ENCODE measurements at places on chromosomes 2 and 18.

DNA sequence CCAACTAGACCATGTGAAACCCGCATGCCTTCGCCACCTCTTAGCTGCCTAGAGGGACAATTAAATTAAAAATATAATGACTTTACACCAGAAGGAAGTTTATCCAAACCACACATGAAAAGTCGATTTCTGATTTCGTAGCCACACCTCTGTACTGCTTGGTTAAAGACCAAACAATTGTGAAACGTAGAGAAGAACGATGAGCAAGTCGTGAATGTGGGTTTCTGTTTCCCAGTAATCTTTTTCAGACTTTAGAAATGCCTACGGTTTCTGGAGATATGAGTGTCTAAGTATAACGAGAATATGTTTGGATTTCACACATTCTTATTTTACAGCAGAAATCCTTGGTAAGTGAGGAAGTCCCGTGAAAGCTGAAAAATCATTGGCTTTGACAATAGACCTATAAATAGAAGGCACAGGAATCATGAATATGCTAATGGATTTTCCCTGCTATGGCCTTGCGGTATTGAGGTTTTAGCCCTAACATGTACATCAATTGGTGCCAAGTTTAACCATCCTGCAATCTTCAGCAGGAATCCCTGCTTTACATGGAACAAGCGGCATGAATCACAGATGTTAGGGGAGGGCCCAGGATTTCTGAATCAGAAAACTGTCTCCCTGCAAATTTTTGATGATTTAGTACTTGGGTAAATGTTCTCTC lies 105.6 kb downstream of the TTC32 start:
- DNase-seq = no peak

DNA sequence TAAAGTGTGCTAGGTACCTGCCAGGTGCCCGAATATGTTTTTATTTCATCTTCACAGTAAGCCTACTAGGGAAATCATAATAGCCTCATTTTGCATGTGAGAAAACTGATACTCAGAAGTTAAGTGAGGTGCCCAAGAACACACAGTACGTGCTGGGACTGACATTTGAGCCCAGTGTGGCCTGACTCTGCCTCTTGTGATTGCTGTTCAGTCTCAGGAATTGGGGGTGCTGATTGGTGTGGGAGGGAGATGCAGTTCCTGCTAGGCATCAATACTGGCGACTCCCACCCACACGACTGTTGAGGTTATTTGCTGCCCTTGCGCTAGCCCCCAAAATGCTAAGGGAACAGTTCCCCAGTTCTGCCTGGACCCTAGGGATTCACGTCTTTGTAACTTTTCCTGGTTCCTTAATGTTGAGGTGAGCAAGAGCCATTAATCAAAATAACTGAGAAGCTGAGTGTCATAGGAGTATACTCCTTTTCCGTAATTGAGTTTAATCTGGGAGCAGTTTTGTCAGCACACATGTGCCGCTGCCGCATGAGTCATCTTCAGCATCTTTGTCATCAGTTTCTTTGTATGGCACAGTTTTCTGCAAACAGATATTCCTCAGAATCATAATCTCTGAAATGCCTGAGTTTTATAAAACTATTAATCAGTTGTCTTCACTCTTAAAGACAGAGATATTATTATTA lies 120.7 kb downstream of the NCK2 start:
- DNase-seq = no peak

- no peak for DNase-seq
These were observed 17.5 kb downstream of the REEP1 start for GRCh38 chr2:86319700-86320580.

DNA sequence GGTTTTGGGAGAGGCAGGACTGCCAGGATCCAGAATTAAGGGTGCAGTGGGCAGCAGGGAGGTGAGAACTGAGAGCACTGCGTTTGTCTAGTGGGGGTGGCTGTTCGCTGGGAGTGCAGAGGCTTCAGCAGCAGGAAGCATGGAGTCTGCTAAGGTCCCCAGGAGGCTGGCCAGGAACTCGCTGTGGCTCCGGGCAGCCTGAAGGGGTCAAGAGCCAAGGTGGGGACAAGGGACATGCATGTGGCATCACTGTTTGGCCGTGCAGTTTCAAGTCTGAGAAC lies 43.2 kb upstream of the SEMA4C start:
- no peak for DNase-seq

DNA sequence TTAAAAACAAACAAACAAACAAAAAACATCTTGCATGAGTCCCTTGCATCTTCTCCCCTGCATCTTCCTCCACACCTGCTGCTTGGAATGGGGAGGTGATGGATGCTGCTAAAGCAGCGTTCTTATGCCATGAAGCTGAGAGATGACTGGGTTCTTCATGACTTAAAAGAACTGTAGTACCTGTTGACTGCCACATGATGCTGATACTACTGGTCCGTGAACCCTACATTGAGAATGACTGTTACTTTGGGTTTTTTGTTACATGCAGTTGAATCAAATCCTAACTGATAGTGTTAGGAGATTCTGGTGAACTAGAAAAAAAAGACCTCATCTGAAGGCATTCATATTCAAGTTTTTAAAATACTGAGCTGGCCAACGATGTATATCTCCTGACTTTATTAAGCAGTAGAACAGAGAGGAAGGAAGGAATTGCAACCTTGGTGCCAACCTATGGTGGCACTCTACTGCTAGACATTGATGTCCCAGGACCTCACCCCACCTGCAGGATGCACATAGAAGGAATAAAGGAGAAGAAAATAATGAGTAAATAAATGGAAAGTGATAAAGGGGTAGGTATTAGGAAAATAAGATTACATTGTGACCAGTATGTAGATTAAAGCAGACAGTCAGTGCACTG lies 63.2 kb upstream of the SPAG16 start:
- DNase-seq = no peak

DNA sequence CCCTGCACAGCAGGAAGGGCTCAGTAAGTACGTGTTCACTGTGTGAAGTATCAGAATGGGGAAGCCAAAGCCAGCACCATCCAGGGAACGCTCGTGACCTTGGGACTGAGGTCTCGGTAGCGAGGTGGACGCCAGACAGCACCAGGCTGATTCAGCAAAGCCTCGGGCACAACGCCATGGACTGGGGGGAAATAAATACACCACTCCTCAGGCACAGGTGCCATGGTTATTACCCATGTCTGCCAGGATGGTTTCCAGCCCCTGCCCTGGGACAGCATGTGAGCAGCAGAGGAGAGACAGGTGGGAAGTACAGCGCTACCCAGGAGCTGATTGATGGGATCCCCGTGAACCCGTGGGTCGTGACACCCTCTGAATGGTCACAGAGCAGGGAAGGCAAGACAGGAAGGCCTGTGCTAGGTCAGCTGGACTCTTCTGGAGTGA lies 53.0 kb downstream of the REEP1 start:
- no peak for DNase-seq

- no peak for DNase-seq
These were observed at the start of gene CHST9 for GRCh38 chr18:27185025-27185763. Gene CHST9, minus strand, starts transcription at chr18:27185308. Its CDS starts 42,499 bp downstream, at chr18:27142809.

DNA sequence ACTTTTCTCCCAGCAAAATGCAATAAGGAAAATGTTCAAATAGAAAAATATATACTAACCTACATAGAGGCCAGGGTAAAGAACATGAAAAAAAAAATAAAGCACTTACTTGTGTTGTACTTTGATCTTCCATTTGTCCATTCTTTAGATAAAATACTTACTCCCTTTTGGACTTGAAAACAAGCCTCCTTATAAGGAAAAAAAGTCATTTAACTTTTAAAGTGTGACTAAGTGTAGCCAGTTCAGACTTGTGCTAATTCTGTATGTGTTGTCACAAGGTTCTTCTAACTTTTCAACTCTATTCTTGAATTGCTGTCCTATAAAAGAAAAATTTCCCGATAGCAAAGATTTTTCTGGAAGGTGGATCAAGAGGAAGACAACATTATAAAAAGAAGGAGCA lies 23.2 kb downstream of the SLC40A1 start:
- DNase-seq = no peak

DNA sequence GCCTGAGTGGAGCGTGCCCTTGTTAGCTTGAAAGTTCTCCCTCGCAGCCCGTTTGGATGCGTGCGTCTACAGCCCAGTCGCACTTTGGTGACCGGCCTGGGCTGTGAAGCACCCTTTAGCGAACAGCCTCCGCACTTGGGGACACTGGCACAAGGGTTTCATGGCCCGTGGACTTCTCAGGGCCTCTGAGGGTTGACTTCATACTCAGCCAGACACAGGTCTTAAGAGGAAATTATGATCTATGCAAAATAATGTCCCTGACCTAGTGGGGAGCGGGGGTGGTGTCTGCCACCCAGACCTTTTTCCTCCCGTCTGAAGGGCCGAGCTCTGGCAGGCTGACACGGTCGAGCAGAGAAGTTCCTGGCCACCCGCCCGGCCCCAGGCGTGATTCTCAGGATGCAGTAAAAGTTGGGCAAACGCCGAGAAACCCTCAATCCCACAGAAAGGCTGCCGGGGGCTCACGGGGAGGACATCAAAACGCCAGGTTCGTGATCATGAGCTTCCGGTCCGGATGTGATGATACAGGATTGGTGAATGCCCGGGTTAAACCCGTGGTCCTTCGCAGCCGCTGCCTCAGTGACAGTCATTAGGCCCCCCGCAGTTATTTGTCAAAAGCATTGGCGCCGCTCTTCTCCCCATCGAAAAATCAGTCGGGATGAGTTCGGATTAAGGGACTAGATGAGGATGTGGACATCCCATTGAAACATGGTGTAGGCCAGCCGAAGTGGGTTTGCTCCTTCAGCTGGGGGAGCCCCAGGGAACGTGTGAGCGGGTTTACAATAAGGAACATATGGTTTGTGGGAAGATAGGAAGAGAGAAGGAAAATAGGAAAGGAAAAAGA lies 3.6 kb upstream of the PAX3 start:
- DNase-seq = no peak

- no peak for DNase-seq
These were observed 150.1 kb downstream of the GLI2 start for GRCh38 chr2:120885749-120886148.

GRCh38 chr2:121382744-121383143 lies 97.7 kb upstream of the TFCP2L1 start:
- DNase-seq = no peak

GRCh38 chr2:50143822-50144575 lies 887.9 kb downstream of the NRXN1 start:
- DNase-seq = no peak

DNA sequence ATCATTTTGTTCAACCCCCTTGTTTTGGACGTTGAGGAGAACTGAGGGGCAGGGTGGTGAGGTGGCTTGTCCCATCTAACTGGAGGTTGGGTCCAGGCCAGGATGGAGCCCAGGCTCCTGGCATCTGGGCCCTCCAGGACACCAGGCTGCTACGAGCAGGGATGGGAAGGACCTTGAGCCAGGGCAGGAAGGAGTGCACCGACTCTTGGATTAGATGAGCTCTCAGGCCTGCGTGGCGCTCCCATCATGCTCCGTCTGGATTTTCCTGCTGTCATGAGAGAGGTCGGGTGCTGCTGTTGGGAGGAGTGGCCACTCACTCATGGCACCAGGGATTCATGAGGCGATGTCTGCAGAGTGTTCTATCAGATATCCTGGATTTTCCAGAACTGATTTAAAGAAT lies 18.3 kb upstream of the ALLC start:
- DNase-seq = no peak

GRCh38 chr2:9474361-9475057 lies at the start of gene IAH1:
Gene IAH1, plus strand, starts transcription at chr2:9474551. Its CDS starts 16 bp downstream, at chr2:9474567.
- DNase-seq = peak; percentile 67

DNA sequence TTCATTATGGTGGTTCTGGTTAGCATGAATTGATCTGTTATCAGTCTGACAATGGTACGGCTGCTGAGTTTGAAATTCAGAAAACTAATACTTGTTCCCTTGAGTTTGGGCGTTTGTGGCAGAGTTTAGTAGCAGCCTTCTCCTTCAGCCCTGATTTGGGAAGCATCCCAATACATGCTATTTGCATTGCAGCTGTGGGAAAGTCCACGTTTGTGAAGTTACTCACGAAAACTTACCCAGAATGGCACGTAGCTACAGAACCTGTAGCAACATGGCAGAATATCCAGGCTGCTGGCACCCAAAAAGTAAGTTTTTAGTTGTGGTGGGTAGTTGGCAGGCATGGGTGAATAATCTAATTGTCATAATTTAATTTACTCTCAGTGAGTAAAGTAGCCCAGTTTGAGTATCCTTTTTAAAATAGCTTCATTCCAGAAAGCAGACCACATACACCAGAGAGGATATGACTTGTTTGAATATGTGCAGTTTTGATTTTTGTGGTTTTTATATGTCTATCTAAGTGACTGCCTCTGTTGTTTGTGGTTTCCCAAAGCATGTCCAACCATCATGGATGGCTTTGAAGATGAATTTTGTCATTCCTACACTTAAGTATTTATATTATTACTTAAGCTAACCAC lies 12.2 kb downstream of the DGUOK start:
- no peak for DNase-seq

DNA sequence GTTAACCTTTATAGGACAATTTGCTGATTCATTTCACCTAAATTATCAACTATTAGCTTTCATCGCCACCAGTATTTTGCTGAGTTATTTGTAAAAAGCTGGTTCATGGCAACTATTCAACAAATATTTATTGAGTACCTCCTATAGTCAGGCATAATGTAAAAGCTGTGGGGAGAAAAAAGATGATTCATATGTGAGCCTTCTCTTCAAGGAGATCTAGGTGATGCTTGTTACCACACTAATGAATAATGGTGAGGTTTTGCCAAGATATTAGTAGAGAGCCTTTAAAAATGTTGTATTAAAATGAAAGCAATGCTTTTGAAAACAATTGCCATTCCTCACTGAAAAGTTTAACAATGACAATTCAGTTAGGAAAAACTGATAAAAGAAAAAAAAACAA lies 187.8 kb downstream of the ANKRD44 start:
- DNase-seq = no peak

- DNase-seq = no peak
These were observed 147.7 kb downstream of the CTNNA2 start for GRCh38 chr2:79660557-79660956.

- no peak for DNase-seq
These were observed 65.0 kb downstream of the LINC00305 start for GRCh38 chr18:64083916-64084315.

DNA sequence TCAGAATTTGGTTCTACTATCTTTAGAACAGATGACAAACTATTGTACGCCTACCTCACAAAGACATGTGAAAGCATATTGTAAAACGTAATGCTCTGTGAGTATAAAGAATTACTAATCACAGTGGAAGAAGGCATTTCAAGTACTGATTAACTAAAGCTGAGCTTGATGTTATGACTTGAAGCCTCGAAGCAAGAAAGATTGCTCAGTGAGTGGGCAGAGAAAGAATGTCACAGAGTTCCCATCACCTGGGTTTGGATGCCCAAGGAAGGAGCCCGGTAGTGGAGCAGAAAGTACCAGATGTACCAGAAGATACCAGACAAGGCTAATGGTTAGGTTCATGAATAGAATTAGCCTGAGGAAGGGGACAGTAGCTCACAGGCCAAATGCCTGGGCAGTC lies 39.5 kb upstream of the FAM110C start:
- DNase-seq = no peak

GRCh38 chr2:211468877-211469663 lies 912.7 kb downstream of the CPS1 start:
- no peak for DNase-seq

GRCh38 chr2:183267148-183267827 lies 143.0 kb downstream of the NUP35 start:
- no peak for DNase-seq

GRCh38 chr2:11667866-11668637 lies 1.9 kb downstream of the NTSR2 start:
- no peak for DNase-seq

All from activated T-helper 1 cell treated with Interleukin-2 at 50 U/mL for 16 hours (primary cell).